ENCODE measurements at places on chromosomes 5 and 9. TPM values are rescaled to one million over a fixed set of nuclear protein-coding genes. Genes with fewer than 3 reads are reported as not detected.

DNA sequence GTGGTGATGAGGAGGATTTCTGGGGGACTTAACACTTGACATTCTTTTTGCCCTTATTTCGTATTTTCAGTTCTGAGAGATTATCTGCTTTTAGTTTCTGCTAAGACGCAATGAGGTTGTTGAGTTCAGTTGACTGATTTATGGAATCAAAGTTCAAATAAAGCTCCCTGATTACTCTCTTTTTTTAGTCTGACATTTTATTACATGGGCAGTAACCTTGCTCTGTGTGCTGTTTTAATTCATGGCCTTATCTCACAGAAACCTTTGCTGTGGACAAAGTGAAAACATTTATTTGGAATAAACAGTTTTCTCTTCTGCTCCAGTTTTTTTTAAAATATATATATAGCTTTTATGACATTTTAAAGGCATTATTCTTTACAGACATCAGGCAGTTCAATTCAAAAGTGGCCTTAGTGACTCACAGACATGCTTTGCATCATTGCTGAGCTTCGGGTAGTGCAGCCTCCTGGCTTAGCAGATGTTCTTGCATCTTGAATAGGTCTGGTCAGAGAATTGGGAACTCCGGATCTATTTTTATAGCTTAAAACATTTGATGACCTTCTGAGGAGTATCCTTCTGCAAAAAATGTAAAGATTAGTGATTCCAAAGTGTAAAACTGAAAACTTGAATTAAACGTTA lies 162.9 kb downstream of the FAM170A start:
- no peak overlapping the region for H3K4me3 ChIP-seq
- no peak overlapping the region for H3K27ac ChIP-seq
- H3K27me3 ChIP-seq, result no peaks in the 10 kb centered on the region
- no peak for ATAC-seq
- H3K4me1 ChIP-seq, result no peaks in the 10 kb centered on the region

TEK gene
- 4.4 TPM for total RNA-seq

ANKRD31 gene
- 0.27 TPM for total RNA-seq

GPX3 gene
- 690 TPM for total RNA-seq

Data from gastroesophageal sphincter (tissue), 4 donors.